Stimulated activated CD4-positive, alpha-beta T cell treated with anti-CD3 and anti-CD28 coated beads, TNF-alpha, amount 100 ng/mL, for 24 hours (primary cell): ENCODE measurements at places on chromosomes 2 and 18.

DNA sequence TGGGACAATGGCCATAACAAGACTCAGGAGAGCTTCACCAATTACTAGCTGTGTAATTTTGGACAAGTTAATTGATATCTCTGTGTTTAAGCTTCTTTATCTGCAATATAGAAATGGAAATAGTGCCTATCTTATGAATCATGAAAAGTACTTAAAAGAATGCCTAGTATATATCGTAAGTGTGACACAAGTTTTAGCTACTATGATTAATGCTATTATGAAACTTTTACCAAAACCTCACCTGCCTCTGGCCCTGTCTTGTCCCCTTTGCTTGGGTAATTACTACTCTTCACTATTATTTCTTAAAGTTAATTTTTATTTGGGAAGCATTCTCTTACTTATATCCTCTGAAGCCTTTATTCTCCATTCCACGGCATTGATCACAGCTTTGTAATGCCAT, 75.0 kb upstream of the NETO1 start:
- DNase-seq, result no peak

GRCh38 chr2:236855866-236856847, 229.5 kb upstream of the COPS8 start:
- no peak for DNase-seq

DNA sequence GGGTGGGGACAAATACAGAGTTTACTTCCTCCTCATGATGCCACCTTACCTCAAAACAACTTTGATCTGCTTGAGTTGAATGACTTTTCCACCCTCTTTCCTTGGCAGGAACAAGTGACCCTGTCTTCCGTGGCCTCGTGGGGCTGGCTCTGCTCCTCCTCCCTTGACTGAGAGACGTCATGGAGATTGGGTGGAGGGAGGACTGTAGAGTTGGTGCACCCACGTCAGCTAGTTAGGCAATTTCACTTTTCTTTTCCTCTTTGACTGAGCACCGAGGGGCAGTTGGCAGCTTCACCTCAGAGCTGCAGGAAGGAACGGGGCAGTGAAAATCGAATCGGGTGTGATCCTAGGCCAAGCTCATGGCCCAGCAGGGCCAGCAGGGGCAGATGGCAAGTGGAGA, at the start of gene SP140:
TSS of gene SP140 (plus strand) at position 251 of the 400 bp plus-strand sequence. CDS start at position 360, 109 bp downstream.
- peak; percentile 65 for DNase-seq

DNA sequence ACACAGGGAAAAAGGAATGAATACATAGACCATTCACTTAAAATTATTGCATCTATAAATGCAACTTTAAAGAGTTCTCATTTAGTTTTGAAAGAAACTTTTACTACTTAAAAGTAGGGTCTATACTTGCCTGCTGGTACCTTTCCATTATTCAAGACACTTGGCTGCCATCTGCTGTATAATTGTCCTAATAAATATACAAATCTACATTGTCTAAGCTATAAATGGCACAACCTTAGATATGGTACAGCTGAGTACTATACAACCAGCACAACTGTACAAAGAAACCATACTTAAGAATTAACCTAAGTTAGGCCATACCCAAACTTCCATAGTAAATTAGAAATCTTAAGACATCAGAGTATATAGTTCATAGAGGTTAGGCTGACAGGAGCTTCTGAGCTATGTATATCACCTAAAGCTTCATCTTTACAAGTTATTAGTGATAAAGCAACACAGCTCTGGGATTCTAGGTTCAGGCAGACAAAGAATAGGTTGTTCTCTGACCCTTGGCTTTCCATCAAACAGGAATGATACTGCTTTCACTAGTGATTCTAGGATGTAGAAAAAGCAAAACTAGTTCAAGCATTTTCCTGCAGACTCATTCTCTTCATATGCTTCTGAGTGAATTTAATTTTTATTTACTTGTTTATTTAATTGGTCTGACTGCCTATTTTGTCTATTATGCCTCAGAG, 22.1 kb downstream of the EXOC6B start:
- DNase-seq, result no peak

GRCh38 chr2:67604360-67604759, 207.2 kb downstream of the ETAA1 start:
- no peak for DNase-seq

DNA sequence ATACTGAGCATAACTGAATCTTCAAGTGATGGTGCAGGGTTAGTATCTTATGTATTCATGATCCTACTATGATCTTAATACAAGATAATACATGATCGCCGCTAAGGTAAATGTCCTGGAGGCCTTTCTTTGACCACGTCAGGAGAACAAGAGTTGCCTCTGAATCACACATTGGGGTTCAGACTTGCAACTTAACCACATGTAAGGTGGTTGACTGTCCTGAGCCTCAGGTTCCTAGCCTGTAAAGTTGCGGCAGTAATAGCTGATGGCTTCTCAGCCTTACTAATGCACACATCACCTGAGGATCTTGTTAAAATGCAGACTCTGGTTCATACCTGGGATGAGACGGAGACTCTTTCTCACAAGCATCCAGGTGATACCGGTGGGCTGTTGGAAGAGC, 112.5 kb downstream of the MGAT5 start:
- DNase-seq, result no peak

- DNase-seq, result no peak
Measured at GRCh38 chr18:44668270-44668975, 12.3 kb upstream of the SETBP1 start.

- DNase-seq, result no peak
Measured at GRCh38 chr2:136116813-136117390, 1.0 kb downstream of the CXCR4 start.

DNA sequence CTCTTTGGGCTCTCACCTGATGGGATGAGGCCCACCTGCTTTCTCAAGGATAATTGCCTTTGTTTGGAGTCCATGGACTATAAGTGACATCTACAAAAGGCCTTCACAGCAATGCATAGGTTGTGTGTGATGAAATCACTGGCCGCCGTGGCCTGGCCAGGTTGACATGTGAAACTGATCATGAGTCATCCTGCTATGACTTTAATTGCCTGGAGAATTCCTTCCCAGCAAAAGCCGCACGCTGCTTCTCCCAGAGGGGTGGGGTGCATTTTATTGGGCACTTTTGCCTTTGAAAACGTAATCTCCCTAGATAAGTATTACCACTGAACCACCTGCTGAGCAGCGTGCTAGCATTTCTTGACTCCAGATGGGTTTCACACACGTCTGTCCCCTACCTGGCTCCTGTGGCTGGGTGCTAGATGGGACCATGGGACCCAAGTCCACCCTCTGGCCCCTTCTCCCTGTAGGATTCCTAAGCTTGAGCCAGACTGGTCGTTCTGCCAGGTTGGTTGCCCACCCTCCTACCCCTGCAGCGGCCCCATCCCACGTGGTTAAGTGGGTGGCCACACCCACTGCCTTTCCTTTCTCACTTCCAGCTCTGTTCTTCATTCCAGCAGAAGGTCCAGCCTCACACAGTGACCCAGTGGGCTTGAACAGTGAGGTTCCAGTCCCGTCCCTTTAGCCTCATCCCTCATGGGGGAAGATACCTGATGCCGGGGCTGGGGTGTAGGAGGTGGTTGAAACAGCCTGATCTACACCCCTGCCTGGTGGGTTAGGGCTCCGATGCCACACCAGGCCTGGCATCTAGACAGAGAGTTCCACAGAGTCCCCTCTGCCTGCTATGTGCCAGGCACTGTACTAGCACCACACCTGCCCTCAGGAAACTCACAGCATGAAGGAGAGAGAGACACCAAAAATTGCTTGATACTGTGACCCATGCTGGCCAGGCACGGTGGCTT, 89.6 kb downstream of the GBX2 start:
- no peak for DNase-seq

- DNase-seq, result no peak
Measured at GRCh38 chr2:43239981-43240765, 13.8 kb upstream of the ZFP36L2 start.

DNA sequence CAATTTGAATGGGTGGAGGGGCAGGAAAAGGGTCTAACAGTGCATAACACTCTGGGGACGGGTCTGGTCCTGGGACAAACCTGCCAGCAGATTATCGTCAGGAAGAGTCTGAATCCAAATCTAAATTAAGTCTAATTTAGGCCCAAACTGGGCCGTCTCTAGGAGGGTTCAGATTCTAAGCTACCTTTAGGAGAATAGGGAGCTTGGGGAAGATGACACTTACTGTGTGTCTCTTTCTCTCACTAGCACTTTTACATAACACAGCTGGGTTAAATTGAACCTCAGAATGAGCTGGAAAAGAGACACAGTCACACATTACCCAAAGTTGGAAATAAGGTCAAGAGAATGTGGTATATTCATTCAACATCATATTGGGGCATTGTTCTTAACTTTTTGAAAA, 228.8 kb downstream of the KCNH7 start:
- DNase-seq, result no peak

- no peak for DNase-seq
Measured at GRCh38 chr2:216426938-216427337, 14.7 kb downstream of the SMARCAL1 start.

- DNase-seq, result no peak
Measured at GRCh38 chr18:74334242-74334893, 18.7 kb downstream of the C18orf63 start.

- no peak for DNase-seq
Measured at GRCh38 chr2:28413899-28414295, 21.2 kb downstream of the FOSL2 start.

- DNase-seq, result no peak
Measured at GRCh38 chr2:202773301-202773973, 98.1 kb downstream of the ICA1L start.

DNA sequence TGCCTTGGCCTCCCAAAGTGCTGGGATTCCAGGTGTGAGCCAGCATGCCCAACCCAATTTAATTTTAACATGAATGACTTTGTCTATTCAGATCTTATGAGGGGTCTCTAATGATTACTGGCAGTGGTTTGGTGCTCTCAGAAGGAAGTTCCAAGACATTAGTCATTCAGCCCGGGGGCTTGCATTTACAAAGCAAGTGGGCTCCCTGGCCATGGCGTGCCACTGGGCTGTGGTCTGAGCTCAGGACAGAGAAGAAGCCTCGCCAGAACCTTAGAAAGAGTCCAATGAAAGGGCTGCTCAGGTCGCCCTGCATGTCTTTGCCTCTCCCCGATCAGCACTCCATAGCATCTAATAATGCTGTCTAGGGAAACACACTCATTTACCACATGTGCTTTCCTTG, 182.6 kb upstream of the CHAC2 start:
- no peak for DNase-seq

DNA sequence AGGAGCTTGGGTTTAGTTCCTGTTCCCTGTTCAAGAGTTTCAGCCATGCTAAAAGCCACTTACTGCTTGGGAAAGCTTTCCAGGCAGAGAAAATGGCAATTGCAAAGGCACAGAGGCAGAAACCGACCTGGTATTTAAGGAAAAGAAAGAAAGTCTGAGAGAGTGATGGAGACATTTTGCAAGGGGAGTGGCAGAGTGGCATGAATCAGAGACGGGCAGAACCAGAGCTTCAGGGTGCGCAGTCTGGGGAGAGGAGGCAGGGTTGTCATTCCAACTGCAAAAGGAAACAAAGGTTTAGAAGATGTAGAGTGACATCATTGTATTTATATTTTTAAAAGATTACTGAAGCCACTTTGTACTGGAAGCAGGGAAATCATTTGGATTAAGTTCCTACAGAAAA, 14.9 kb upstream of the GNAL start:
- DNase-seq, result no peak

GRCh38 chr18:37540424-37541138, 25.0 kb downstream of the CELF4 start:
- no peak for DNase-seq

DNA sequence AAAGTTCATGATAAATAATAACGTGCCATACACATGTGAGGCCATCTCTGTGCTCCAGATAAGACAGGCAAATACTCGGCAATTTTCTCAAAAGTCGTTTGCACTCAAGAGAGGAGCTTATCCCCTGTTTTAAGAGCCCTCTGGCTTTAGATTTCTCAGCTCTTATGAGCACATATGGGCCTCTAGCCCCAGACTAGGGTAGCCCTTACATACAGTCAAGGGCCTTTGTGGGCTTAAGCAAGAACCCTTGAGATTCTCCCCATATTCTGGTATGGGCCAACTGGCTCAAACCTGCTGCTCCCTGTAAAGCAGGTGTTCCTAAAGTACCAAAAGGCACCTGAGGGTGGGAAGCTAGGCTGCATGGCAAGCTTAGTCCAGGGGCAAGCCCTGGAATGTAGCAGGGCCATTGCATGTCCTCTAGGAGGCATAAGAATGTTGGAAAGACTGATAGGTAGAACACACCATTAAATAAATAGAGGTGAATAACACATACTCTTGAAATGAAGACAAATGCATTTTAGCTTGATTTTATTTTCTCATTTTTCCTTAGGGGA, 66.1 kb downstream of the FASTKD2 start:
- no peak for DNase-seq

- no peak for DNase-seq
Measured at GRCh38 chr2:73855526-73855925, 26.8 kb downstream of the STAMBP start.

GRCh38 chr18:62325806-62326645, 916 bp downstream of the TNFRSF11A start:
- DNase-seq, result no peak

DNA sequence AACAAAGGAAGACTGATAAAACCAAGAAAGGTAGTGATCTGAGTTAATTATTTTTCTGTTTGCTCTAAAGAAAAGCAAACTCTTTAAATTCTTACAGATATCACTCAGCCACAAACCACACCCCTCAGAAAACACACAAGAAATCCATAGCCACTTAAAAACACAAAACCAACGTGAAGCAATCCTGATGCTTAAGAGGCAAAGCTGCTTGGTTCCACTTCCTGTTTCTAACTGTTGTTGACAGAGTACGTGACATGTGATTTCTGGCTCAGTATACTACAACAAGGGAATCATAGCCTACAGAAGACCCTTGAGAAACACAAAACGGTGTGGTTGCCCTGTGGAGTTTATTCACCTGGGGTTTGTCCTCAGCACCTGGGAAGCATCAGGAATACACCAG, 240.9 kb upstream of the APCDD1 start:
- no peak for DNase-seq

- no peak for DNase-seq
Measured at GRCh38 chr2:29064746-29065067, 9.6 kb downstream of the PCARE start.

DNA sequence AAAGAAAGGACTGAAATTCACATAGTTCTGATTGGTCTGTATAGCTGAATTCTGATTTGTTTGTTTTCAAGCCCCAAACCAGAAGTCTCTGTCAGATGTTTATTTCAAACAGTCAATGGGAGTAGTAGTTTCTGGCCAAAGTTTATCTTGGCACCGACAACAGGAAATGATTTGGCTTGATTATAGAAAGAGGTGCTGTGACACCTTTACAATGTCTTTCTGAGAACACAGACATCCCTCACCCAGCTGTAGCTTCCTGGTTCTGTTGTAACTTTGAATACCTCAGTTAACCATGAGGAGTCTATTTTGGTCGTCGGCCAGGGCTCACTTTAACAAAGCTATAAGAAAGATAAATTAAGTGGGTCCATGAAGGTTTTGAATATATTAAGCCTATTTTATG, 545.0 kb upstream of the ZNF804A start:
- no peak for DNase-seq

- no peak for DNase-seq
Measured at GRCh38 chr2:105488285-105488684, 89.4 kb upstream of the FHL2 start.

GRCh38 chr2:144332356-144333142, 187.4 kb downstream of the ZEB2 start:
- DNase-seq, result peak; percentile 76

- no peak for DNase-seq
Measured at GRCh38 chr2:108390340-108390739, 12.6 kb downstream of the SULT1C4 start.
